ENCODE measurements at places on chromosomes 6 and 20. TPM values are rescaled to one million over a fixed set of nuclear protein-coding genes. Genes with fewer than 3 reads are reported as not detected.

RAET1E gene
- total RNA-seq = 28.9 TPM

ADGB gene
- not detected for total RNA-seq

RNF39 gene
- 2.3 TPM for total RNA-seq

FIG4 gene
- 9.5 TPM for total RNA-seq

PIGU gene
- total RNA-seq = 14.5 TPM

OR2H2 gene
- total RNA-seq = not detected

HLA-DRB5 gene
- not detected for total RNA-seq

DNA sequence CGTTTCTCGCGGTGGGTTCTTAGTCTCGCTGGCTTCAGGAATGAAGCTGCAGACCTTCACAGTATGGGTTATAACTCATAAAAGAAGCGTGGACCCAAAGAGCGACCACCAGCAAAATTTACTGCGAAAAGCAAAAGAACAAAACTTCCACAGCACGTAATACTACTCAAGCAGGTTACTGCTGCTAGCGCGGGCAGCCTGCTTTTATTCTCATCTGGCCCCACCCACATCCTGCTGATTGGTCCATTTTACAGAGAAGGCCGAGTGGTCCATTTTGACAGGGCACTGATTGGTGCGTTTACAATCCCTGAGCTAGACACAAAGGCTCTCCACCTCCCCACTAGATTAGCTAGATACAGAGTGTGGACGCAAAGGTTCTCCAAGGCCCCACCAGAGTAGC lies 17.4 kb downstream of the LY86 start:
- no peak for DNase-seq

GRCh38 chr20:5779071-5779900 lies 29.1 kb downstream of the SHLD1 start:
- DNase-seq = peak; percentile 72

DNA sequence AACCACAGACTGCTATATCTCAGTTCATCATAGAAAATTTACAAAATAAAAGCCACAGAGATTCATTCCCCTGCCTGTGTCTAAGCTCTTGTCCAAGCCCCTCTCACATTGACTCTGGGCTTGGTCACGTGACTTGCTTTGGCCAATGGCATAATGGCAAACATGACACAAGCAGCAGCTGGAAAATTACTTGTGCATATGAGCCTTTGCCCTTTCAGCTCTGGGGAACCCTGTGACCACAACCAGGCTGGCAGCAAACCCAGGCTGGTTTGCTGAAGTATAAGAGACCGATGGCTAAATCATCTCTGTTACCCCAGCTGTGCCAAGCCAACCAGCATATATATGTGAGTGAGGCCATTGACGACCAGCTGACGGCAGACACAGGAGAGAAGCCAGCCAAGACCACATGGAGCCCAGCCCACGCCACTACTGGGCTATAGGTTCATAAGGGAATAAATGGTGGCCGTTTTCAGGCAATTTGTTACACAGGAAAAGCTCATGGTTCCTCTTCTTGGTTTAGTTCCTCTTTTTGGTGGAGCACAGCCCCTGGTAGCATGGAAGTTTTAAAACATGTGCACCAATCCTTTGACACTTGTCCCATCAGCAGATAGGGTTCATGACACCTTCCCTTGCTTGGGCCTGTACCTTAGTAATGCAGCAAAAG lies 31.8 kb upstream of the RSPO4 start:
- DNase-seq = no peak

- DNase-seq = no peak
Measured at GRCh38 chr6:55033016-55033546, 141.2 kb upstream of the HCRTR2 start.

DNA sequence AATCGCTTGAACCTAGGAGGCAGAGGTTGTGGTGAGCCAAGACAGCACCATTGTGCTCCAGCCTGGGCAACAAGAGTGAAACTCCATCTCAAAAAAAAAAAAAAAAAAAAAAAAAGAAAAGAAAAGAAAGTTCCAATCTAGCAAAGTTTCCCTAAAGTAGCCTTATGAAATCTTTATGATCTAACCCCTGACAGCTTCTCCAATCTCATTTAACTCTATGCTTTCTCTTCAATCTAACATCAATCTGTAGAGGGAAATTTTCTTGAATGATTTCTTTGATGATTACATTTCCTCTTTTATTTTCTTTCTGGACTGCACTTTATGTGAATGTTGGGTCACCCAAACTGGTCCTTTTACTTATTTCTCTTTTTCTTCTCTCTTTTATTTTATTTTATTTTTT lies 2.2 kb upstream of the SLC18B1 start:
- no peak for DNase-seq

DNA sequence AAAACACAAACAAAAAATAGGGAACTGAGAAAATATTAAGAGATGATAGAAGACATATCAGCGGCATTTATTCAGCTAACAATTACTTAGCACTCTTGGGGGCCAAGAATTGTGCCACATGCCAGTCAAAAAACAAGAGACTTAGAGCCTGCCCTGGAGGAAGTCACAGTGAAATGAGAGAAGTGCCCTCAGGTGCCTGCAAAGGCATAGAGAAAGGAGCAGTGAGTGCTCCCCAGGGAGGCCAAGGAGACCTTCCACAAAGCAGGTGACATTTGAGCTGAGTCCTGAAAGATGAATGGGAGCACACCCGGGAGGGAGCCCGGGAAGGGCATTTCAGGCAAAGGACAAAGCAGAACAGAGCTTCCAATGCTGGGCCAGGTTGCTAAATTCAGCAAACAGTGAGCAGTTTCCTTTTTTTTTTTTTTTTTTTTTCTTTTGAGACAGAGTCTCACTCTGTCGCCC lies 184.7 kb upstream of the JARID2 start:
- no peak for DNase-seq

DNA sequence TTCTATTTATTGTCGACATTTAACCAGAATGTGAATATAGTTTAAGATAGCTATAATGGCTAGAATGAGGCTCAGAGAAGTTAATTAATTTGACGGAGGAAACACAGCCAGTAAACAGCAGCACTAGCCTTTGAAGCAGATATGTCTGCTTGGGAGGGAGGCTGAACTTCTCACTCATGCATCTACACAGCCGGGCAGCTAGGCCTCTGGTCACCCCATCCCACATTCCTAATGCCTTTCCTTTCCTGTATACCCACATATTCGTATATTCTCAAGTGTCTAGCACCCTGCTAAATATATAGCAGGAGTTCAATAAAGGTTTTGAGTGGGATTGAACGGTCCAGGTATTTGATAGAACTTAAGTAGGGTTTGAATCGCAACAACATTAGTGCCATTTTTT lies 230.4 kb upstream of the PDE10A start:
- DNase-seq = no peak

GRCh38 chr6:129351807-129352206 lies 358.2 kb downstream of the ARHGAP18 start:
- DNase-seq = no peak

DNA sequence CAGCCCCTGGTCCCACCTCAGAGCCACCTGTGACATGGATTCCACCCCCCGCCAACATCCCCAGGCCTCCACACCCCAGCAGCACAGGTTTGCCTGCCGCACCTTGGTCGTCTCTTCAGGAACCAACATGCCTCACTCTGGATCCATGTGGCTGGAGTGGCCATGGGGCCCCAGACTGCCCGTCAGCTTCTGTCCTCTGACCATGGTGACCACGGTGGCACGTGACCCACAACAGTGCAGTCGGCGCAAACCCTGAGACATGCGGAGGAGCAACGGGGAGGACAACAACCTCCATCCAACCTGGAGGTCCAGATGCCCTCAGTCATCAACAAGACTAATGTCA lies 85.6 kb downstream of the ANKRD60 start:
- no peak for DNase-seq

DNA sequence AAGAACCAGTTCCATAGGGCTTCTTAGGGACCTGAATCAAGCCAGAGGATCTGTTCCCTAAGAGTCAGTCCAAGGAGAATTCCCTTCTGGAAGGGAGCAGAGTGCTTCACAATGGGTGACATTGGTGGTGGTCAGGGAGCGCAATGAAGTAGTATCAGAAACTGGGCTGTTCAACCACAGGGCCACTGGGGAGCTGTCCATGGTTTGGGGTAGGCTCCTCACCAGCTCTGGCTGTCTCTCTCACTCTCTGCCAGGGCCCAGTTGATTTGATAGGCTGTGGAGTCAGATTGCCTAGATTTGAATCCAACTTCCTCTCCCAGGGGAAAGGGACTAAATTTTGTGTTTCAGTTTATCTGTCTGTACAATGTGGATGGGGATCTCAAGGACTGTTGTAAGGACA lies 36.7 kb upstream of the CHD6 start:
- DNase-seq = peak; percentile 25

- peak; percentile 67 for DNase-seq
Measured at GRCh38 chr6:32113386-32114352, 4.5 kb upstream of the TNXB start.

- DNase-seq = no peak
Measured at GRCh38 chr6:5634525-5634924, 372.2 kb downstream of the NRN1 start.

DNA sequence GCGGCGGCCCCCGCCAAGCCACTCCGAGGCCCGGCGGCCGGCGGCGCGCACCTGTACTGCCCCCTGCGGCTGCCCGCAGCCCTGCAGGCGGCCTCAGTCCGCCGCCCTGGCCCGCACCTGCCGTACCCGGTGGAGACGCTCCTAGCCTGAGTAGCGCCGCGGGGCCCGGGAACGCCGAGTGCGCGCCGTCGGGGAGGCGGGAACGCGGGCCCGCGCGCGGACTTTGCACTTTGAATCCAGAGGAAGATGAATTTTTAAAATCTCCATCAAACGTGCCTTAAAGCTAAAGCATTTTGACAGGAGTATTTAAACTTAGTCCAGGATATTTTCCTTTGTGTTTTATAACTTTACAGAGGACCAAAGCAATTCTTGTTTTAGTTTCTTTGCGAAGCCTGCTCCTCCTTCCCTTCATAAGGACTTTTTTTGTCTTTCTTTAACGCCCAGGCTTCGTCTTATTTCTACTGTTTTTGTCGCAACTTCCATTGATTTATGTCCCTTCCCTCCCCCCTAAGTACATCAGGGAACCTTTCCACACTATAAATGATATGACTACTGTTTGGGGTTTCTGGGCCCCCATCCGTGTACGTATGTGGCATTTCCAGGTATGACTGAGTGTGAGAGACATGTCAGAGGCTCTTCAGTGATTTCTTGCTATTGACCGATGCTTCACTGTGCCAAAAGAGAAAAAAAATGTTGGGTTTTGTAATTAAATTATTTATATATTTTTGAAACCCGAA lies 2.0 kb downstream of the FOXQ1 start:
- peak; percentile 46 for DNase-seq

DNA sequence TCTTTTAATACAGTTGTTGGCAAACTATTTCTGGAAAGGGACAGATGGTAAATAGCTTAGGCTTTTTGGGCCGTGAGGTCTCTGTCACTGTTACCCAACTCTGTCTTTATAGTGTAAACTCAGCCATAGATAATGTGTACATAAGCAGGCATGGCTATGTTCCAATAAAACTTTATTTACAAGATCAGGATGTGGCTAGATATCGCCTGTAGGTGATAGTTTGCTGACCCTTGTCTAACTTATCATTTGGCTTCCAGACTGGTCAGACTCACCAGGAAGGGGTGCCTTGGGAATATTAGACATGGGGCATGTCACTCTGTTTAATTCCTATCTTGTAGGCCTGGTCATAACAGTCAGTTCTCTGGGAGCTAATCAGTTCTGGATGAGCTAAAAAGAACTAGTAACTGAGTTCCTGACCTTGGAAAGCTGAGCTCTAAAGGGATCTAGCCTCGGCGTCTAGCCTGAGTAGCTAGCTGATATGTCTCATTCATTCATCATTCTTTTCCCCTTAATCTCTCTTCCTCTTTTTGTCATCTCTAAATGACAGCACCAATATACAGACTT lies 163.6 kb downstream of the SLC16A10 start:
- no peak for DNase-seq

- DNase-seq = peak; percentile 47
Measured at GRCh38 chr6:19896693-19897010, 59.5 kb downstream of the ID4 start.

- no peak for DNase-seq
Measured at GRCh38 chr20:58224974-58225373, 3.5 kb downstream of the ANKRD60 start.

- no peak for DNase-seq
Measured at GRCh38 chr20:62999580-62999979, 7.2 kb downstream of the BHLHE23 start.

DNA sequence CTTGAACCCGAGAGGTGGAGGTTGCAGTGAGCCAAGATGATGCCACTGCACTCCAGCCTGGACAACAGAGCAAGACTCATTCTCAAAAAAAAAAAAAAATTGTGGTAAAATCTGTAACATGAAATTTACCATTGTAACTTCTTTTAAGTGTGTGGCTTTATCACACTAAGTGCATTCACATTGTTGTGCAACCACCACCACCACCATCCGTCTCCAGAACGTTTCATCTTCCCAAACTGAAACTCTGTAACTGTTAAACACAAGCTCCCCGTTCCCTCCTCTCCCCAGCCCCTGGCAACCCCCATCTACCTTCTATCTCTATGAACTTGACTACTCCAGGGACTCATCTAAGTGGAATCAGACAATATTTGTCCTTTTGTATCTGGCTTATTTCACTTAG lies 29.7 kb downstream of the PDRG1 start:
- DNase-seq = no peak
